ENCODE measurements at places on chromosomes 7 and 10. TPM values are rescaled to one million over a fixed set of nuclear protein-coding genes. Genes with fewer than 3 reads are reported as not detected.

The PDZD7 gene
- 0.67 TPM for total RNA-seq

The VIM gene
- 1,690 TPM for total RNA-seq

The RBAK gene
- 6.3 TPM for total RNA-seq

The PGAM2 gene
- not detected for total RNA-seq

The TRIM8 gene
- total RNA-seq: 46.8 TPM

The CRYGN gene
- not detected for total RNA-seq

The SPDYE9 gene
- total RNA-seq: not detected

The SFTPD gene
- total RNA-seq: 0.26 TPM

The CARD11 gene
- 1.5 TPM for total RNA-seq

The CPA2 gene
- not detected for total RNA-seq

The AOAH gene
- not detected for total RNA-seq

The TEX36 gene
- not detected for total RNA-seq

The MACC1 gene
- total RNA-seq: not detected

The PYROXD2 gene
- total RNA-seq: 2.6 TPM

The DCLRE1C gene
- 6.6 TPM for total RNA-seq

The ELFN1 gene
- 0.38 TPM for total RNA-seq

The NUTM2B gene
- total RNA-seq: 0.34 TPM

The ARPC1B gene
- 285 TPM for total RNA-seq

The CCL24 gene
- not detected for total RNA-seq

The CDK14 gene
- total RNA-seq: 0.23 TPM

The ST8SIA6 gene
- 0.13 TPM for total RNA-seq

The RNF148 gene
- total RNA-seq: not detected

The SFRP4 gene
- total RNA-seq: 4.0 TPM

The LRRD1 gene
- not detected for total RNA-seq
